HS-27A (cell line): ENCODE measurements at places on chromosomes 4 and X.

DNA sequence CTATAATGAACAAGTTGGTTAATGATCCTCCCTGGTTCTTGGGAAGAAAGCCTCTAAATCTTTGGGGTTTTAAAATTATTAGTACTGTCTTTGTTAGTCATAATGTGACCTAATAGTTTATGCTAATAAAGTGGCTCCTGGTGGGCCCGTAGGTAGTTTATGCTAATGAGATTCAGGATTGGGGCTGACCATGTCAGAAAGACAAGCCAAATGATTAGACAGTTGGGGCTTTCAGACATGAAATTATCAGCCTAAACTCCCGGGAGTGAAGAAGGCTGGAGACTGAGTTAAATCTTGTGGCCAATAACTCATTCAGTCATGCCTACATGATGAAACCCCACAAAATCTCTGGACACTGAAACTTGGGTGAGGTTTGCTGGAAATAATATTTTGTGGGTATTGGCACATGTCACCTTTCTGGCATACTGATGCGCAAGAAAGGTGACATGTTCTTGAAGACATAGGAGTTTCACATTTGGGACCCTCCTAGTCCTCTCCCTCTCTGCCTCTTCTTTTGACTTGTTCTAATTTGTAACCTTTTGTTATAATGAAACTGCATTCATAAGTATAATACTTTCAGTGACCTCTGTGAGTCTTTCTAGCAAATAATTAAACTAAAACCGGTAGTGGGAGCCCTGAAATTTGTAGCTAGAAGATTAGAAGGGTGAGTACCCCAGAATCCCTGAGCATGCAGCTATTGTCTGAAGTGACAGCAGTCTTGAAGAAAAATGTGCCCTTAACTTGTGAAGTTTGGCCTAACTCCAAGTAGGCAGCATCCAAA lies 196.8 kb upstream of the FSTL5 start:
- DNase-seq = no peak

GRCh38 chrX:115023139-115023538 lies 5.7 kb upstream of the IL13RA2 start:
- no peak for DNase-seq

DNA sequence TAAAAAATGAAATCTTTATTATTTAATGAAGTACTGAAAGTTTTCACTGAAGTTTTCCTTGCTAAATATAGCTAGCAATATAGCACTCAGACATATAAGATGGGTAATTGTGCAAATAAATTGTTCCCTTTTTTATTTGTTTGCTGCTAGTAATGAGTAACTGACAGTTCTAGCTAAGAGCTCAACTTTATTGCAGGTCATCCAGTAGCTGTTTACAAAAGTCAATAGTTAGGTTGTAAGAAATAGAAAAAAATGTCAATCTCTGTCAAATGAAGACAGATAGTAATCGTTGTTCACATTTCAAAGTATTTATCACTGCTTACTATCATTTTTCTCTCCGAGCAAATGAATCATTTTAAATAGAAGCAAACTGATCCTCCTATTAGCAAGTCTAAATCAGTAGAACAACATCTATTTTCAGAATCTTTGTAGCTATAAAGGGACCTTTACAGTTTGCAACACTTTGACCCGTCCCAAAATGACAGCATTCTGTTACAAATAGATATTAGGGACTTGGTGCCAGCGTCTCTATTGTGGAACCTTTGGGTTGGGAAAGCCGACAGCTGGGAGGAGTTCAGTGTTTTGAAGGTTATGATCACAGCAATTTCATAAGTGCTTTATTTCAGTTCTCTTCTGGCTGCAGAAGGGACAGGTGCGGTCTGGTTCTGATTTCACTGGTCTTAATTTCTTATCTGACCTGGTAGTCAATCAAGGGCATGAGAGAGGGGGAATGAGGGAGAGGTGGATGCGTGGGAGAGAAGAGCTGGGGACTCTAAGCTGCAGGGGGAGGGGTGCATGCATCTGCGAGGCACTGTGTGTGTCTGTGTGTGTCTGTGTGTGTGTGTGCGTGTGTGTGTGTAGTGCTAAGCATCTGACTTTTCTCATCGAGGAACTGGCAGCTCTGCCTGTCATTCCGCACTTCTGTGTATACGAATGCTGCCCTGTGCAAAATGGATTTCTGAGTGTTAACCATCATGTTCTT lies 227.9 kb upstream of the PITX2 start:
- DNase-seq = no peak

DNA sequence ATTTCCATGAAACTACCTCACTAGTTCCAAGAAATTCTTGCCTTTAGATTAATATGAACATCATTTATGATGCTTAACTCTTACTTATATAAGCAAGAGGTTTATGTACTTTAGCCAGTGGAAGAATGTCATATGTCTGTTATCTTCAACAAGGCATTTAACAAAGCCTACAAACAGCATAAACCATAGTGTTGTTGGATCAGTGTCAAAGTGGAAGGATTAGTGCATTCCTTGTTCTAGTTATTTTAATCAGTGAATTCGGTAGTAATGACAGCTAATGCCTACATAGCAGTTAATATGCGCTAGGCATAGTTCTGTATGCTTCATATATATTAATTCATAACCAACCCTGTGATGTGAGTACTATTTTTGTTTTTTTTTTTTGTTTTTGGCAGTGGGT lies 3.1 kb downstream of the PI4K2B start:
- DNase-seq = no peak

DNA sequence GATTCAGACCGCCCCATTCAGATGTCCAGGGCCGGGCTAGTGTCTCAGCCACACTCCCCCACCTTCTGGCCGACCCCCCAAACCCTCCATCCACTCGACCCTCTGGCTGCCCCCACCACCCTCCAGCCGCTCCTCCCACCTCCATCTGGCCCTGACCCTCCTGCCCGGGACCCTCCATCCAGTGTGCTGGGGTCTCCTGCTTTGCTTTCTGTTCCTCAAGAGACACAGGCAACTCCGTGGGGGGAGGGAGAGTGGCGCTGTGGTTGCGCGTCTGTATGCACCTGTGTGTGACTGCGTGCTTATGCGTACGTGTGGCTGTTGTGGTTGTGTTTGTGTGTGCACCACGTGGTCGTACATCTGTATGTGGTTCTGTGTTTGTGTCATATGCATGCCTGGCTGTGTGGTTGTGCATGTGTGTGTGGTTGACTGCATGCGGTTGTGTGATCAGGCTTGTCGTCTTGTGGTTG lies 33.3 kb downstream of the CPLX1 start:
- no peak for DNase-seq

DNA sequence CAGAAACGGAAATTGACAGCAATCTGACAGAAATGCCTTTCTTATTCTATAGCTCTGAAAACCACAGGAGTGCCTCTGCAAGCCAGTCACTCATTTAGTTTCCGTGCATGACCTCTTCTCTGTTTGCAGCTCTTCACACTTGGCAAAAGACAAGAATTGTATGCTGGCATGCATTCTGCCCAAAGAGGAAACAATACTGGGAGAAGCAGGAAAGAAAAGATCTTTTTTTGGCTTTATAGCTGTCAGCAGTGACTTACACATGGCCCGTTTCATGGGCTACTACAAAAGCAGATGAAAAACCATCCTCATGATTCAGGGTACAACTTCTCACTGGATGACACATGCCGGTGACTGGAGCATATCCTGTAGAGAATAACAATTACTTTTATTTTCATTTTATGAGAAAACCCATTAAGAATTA lies 249.4 kb downstream of the ADAMTS3 start:
- no peak for DNase-seq

- DNase-seq = no peak
Observed at GRCh38 chrX:153818571-153819383, 11.6 kb downstream of the PDZD4 start.

GRCh38 chr4:164441109-164441508 lies 312.8 kb upstream of the SMIM31 start:
- DNase-seq = no peak

GRCh38 chrX:119539872-119540271 lies 25.3 kb downstream of the STEEP1 start:
- DNase-seq = no peak

- no peak for DNase-seq
Observed at GRCh38 chrX:15471028-15471427, 22.1 kb downstream of the PIR start.

DNA sequence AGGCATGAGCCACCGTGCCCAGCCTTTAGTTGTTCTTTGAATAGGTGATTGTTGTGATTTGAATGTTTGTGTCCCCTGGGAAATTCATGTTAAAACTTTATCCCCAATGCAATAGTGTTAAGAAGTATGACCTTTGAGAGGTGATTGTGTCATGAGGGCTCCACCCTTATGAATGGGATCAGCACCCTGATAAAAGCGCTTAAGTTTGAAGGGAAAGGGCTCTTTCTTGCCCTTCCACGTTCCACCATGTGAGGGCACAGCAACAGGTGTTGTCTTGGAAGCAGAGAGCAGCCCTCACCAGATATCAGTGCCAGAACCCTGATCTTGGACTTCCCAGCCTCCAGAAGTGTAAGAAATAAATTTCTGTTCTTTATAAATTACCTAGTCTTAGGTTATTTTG lies 33.7 kb upstream of the RP2 start:
- no peak for DNase-seq

- no peak for DNase-seq
Observed at GRCh38 chr4:122691988-122692387, 40.5 kb upstream of the BBS12 start.

DNA sequence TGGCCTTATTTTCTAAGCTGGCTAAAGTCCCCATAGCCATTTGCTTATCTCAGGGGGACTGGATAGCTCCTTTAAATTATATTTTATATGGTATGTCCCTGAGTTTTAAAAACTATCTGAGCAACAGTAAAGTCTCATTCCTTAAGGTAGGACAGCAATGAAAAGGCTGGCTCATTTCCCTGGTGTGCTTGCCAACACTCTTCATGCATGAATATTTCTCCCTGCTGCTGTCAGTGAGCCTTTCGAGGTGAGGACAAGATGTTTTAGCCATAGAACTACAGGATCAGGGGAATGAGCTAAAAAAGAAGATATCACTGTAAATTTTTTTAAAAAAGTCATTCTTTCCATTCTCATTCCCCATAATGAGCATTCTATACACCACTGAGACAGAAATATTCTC lies 427.3 kb upstream of the FAM241A start:
- DNase-seq = no peak
